ENCODE measurements at places on chromosomes 7 and 10.
A peak's percentile ranks its signal among the peaks of the same experiment; 100 is the strongest.

GRCh38 chr10:33519130-33519860 is 184.8 kb upstream of the NRP1 start:
- DNase-seq: no peak

DNA sequence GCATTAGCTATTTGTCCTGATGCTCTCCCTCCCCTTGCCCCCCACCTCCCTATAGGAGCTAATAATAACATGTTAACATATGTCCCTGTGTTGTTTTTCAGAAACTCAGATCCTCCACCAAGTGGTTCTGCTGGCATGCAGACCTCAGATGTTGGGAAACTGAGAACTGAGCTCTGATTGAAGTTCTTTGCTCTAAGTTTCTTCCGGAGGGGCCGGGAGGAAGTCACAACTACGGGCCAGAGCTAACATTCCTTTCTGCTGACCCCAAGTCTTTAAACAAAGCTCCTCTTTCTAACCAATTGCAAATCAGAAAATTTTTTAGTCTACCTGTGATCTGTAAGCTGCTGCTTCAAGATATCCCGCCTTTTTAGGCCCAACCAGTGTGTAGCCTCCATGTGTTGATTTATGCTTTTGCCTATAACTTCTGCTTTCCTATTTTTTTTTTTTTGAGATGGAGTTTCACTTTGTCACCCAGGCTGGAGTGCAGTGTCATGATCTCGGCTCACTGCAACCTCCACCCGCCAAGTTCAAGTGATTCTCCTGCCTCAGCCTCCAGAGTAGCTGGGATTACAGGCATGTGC is 66.6 kb downstream of the LYZL1 start:
- DNase-seq: peak; percentile 5

DNA sequence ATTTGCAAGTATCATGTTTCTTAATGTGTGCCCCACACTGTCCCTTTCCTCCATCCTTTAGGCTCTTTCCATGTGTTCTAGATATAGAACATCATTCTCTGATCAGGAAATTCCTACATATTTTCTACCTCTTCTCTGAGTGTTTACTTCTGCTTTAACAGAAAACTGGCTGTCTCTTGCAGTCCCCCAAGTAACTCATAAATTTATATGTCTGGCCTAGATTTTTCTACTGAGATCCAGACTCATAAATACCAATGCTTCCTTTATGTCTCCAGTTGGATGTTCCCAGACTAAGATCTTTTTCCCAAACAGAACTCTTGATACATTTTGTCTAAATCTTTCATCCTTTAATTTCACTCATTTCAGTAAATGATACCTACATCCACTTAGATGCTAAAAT is 181.8 kb downstream of the CDK14 start:
- DNase-seq: no peak

GRCh38 chr10:11906714-11907113 is 83.6 kb downstream of the PROSER2 start:
- peak; percentile 73 for DNase-seq

GRCh38 chr7:155713384-155713783 is 68.9 kb downstream of the RBM33 start:
- no peak for DNase-seq

DNA sequence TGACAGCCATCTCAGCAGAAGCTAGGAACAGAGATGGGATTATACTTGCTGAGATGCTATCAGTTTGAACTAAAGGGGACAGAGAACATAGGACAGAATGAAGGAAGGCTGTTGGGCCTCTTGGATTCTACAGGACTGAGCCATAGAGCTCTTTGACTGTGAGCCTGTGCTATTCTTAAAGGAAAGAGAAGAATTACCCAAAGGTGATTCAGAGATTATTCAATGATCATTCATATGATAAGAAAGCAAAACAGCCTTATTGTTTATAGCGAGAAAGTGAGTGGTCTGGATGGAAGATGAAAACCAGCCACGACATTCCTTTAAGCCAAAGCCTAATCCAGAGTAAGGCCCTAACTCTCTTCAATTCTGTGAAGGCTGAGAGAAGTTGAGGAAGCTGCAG is 69.7 kb upstream of the NEUROD6 start:
- DNase-seq: no peak

DNA sequence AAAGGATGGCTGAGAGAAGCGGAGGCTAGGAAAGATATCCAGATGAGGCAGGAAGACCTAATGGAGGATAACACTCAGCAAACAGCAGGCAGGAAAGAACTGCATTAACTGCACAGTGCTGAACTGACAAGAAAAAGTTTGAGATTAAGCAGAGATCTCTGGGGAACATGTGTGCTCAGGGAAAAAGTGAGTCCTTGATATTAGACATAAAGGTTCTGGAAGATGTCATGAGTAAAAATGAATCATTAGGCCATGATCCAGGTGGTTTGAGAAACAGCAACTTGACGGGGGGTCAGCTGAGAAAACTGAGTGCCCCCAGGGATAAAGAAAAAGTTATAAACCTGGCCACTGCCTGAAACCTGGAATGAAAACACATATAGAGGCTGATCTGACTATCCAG is 27.3 kb upstream of the ANK3 start:
- DNase-seq: no peak

GRCh38 chr7:88132725-88133124 is 87.1 kb downstream of the SRI start:
- DNase-seq: peak; percentile 50
